Breast epithelium (tissue), 4 donors: ENCODE measurements at places on chromosomes 7 and 10.

DNA sequence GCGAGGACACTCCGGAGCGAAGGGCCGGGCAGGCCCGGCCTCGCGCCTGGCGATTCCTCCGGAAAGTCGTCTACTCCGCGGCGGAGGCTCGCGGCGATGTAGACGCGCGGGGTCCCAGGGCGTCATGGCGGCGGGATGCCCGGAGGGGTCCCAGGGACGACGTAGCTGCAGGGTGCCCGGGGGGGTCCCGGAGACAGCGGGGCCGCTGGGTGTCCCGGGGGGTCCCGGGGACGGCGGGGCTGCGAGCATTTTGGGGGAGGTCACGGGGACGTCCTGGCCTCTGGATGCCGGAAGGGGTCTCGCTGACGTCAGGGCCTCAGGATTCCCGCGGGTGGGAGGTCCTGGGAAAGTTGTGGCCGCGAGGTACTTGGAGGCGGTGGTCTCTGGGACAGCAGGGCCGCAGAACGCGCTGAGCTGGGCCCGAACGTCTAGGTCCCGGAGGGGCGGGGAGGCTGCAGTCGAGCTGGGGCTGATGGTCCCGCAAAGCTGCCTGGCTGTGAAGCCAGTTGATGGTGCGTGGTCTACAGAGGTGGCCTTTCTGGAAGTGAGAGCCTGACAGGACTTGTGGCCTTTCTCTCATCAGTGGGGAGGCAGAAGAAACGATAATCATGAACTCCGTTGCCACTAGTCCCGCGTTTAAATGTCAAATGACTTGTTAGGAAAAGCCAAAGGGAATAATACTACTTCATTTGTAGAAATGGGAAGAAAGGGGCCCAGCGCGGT is 637 bp downstream of the HSPA14 start:
- DNase-seq, result peak; percentile 28

GRCh38 chr10:34713875-34714274 is 101.2 kb downstream of the PARD3 start:
- DNase-seq, result no peak

GRCh38 chr7:158572000-158572828 is 15.4 kb downstream of the PTPRN2 start:
- no peak for DNase-seq

- DNase-seq, result no peak
Observed at GRCh38 chr10:31756101-31756728, 172.4 kb downstream of the ARHGAP12 start.

DNA sequence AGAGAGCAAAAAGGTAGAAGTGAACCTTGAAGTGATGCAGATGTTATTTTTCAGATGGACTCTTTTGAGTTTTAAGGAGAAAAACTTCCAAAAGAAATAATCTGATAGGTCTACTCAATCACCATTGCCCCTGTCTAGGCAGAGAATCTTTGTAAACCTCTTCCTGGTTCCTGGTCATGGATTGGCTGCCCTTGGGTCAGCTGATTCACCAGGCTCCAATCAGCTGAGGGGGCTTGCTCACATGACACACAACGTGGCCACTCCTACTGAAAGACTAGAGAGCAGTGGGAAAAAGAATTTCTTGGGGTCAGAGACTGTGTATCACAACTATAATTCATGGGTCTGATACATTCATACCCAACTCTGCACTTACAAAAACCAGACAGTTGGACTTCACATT is 20.0 kb upstream of the JCAD start:
- DNase-seq, result no peak

DNA sequence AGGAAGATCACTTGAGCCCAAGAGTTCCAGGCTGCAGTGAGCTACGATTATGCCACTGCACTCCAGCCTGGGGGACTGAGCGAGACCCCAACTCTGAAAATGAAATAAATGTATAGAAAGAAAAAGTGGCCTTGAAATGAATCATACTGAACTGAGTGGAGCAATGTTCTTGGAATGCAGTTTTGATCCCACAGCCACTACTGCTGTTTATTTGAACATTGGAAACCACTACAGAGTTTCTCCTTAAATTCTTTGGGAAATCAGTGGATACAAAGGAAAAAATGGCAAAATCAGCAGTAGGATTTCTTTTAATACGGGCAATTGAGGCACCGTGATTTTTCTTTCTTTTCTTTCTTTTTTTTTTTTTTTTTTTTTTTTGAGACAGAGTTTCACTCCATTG is 637.4 kb downstream of the GALNT17 start:
- DNase-seq, result no peak

GRCh38 chr7:129780257-129780973 is 168.9 kb downstream of the NRF1 start:
- peak; percentile 78 for DNase-seq

- no peak for DNase-seq
Observed at GRCh38 chr10:79137826-79138225, 69.1 kb downstream of the ZMIZ1 start.

GRCh38 chr10:111716032-111716431 is 467.5 kb downstream of the GPAM start:
- DNase-seq, result no peak

DNA sequence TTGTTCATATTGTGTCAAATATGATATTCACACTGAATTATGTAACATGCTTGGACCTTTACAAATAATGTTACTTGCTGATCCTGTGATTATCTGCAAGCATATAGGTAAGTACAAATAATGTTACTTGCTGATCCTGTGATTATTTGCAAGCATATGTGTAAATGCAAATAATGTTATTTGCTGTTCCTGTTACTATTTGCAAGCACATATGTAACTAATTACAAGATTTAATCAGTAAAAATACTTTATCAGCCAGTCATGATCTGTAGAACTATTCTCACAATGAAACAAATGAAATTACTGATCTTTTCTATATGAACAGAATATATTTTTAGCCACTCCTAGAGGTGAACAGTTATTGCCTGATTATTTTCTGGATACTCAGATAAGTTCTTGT is 44.7 kb upstream of the NPY start:
- no peak for DNase-seq

GRCh38 chr10:10804998-10805740 is 212.5 kb upstream of the CELF2 start:
- DNase-seq, result no peak

DNA sequence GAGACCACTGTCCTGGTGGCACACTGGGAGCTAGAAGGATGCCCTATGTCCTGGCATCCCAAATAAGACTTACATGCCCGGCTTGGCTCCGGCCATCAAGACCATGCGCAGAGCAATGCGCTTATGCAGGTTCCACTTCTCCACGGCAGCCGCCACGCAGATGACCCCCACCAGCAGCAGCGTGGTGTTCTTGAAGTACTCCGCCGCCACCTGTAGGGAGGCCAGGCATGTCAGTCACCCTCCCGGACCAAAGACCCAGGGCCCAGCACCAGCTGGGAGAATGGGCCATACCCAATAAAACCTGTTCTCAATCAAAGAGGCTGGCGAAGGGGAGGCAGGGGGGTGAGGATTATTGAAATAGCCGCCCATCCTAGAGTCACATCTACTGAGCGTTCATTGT is 19.9 kb downstream of the SLC13A4 start:
- no peak for DNase-seq

DNA sequence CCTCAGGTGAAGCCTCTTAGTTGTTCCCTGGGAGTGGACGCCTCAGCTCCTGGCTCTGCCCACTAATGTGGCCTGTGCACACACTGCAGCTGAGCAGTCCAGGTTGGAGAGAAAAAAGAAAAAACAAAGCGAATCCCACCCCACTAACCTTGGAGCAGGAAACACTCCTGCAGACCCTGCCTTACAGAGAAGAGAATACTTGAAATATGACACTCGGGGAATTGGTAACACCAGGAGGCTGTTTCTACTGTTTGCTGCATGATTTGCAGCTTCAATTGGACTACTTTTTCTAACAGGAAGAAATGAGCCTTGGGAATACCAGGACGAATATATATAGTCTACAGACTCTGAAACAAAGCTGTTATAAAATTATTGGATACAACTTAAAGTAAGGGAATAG is 22.2 kb downstream of the CDHR3 start:
- no peak for DNase-seq

- no peak for DNase-seq
Observed at GRCh38 chr10:85600026-85600743, 766.4 kb downstream of the GRID1 start.

DNA sequence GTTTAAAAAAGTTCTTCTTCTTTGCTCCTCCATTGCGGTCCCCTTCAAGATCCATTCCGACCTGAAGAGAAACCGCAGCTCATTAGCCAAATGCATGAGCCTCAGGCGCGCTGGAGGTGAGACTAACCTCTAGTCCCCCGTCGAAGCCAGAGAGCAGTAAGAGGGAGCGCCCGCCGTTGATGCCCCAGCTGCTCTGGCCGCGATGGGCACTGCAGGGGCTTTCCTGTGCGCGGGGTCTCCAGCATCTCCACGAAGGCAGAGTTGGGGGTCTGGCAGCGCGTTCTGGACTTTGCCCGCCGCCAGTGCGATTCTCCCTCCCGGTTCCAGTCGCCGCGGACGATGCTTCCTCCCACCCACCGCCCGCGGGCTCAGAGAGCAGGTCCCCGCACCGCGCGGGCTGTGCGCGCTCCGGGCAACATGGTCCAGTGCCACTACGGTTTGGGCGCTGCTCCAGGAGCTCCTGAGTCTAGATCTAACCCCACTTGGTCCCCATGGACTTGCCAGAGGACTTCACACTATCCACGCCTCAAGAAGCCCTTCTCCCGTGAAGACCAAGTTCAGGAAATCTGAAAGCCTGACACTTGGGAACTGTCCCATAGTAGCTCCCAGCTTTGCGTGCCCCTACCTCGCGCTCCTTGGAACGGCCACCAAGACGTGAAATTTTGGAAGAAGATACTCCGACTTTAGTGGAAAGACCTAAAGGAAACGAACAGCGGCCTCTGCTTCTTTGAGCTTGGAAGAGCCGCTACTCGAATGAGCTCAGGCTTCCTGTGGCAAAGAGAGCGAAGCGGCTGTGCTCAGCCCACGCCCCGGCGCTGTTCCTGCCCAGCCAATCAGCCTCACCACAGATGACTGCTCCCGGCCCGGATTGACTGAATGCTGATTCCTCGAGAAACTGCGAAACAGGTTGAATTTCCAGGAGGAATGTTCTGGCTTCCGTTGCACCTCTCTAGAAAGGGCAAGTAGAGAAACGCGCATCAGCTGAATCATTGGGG is at the start of gene ABCB1:
Gene ABCB1, minus strand, starts transcription at position 755 of the 995 bp plus-strand sequence. Its CDS starts 700 bp downstream, at position 55.
- DNase-seq, result peak; percentile 55

GRCh38 chr10:71217266-71218045 is 5.1 kb downstream of the UNC5B start:
- DNase-seq, result no peak

- no peak for DNase-seq
Observed at GRCh38 chr7:107668296-107668695, 7.7 kb downstream of the SLC26A4 start.

GRCh38 chr7:115221456-115221855 is 299.6 kb downstream of the MDFIC start:
- DNase-seq, result no peak

DNA sequence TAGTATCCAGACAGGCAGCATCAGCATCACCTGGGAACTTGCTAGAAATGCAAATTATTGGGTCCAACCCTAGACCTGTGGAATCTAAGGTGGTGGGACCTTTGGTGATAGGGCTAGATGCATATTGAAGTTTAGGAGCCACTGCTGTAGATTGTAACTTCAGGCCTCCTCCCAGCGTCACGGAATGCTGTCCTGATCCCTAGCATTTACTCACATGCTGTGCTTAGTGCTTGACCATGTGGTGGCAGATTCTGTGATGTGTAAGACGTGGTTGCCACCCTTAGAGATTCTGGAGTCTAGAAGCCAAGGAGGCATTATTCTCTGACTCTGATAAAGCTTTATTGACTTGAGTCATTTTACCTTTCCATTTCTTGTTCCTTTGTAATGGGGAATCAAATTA is 13.5 kb downstream of the AHR start:
- DNase-seq, result no peak

DNA sequence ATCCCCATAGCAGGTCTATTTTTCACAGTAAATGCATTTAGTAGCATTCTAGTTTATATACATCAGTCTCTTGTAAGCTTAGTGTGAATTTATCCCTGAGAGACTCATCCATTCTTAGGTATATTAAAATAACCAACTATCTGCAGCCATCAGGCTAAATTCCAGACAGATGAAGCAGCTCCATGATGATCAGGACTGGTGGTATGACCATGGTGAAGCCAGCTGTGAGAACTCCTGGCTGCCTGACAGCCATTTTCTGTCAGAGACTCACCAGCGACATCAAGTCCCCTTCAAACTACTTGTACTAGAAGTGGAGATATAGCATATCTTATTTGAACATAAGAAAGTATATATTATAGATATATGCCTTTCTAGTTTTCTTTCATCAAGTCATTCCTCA is 70.3 kb upstream of the GSDME start:
- no peak for DNase-seq

DNA sequence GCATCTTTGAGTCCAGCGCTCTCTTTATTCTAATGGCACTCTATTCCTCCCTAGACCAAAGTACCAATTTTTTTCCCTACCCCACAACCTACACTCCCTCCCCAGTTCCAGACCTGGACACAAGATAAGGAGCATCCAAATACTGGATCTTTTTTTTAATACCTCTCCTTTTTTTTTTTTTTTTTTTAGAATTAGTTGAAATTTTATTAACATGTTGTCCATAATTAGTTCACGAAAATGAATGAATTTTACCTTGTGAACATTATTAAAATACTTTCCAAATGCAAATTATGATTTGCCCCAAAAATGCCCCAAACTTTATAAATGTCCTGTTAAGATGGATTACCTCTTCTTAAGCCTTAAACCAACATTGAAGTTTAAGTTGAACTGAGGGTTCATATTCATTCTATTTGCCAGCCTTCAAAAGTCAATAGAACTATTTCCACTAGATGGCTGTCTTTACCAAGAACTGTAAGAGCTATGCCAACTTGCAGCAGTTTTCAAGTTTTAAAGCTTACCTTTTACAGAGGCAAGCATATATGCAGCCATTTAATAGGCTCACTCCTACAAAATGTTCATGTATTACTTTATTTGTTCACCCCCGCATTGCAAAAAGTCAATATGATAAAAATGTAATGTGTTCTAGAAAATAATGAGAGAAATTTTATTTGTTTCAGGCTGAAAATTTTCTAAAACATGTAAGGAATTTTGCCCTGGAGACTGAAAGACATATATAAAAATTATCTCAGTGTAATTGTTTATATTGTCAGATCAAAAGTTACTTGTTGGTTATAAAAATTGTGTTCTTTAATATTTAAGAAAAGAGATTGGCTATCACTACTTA is 39.7 kb upstream of the TNKS2 start:
- DNase-seq, result no peak

- no peak for DNase-seq
Observed at GRCh38 chr7:69708857-69709256, 110.6 kb downstream of the AUTS2 start.
